ENCODE measurements at places on chromosomes 5 and 9. TPM values are rescaled to one million over a fixed set of nuclear protein-coding genes. Genes with fewer than 3 reads are reported as not detected.

- no peak for DNase-seq
Measured at GRCh38 chr5:74199005-74199404, 441.5 kb downstream of the ENC1 start.

CHSY3 gene
- not detected for total RNA-seq

DNA sequence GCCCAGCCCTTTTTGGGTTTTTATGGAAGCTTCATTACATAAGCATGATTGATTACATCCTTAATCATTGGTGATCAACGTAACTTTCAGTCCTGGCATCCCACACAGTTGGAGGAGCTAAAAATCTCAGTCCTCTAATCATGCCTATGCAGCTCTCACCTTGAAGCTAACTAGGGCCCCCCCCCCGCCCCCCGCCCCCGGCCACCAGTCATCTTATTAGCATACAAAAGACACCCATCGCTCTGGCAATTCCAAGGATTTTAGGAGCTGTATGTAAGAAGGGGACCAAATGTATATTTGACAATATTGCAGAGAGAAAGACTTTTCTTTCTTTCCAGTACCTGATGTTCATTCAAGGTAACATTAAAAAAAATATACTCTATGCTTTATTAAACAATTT lies 19.0 kb downstream of the ENC1 start:
- DNase-seq = no peak

DNA sequence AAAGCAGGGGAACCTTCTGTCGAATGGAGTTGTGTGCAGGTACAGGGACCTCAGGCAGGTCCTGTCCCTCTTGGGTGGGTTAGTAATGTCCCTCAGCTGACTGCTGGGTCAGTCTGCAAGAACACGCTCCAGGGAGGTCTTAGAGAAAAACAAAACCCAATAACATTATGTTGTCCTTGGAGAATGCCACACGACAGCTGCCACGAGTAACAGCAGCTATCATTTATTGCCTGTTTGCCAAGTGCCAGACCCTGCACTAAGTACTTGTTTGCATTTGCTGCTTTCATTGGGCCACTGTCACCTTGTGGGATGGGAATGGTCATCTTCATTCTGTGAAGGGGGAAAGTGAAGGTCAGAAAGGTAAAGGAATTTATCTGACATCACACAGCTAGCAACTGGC lies 310.3 kb downstream of the SLIT3 start:
- DNase-seq = no peak

DNA sequence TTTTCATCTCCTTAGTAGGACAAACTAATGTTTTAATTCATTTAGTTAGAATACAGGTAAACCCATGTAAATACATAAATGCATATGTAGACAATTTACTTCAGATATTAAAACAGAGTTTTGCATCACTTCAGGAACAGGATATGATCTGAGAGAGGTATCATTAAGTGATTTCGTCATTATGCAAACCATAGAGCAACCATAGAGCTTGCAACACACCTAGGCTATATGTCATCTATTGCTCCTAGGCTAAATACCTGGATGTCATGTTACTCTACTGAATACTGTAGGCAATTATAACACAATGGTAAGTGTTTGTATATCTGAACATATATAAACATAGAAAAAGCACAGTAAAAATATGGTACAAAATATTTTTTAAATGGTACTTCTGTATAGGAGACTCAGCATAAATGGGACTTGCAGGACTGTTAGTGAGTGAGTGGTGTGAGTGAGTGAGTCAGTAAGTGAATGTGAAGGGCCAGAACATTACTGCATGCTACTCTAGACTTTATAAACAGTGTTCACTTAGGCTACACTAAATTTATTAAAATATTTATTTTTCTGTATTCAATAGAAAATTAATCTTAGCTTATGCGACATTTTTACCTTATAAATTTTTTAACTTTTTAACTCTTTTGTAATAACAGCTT lies 1377.5 kb upstream of the CDH9 start:
- DNase-seq = no peak

DNA sequence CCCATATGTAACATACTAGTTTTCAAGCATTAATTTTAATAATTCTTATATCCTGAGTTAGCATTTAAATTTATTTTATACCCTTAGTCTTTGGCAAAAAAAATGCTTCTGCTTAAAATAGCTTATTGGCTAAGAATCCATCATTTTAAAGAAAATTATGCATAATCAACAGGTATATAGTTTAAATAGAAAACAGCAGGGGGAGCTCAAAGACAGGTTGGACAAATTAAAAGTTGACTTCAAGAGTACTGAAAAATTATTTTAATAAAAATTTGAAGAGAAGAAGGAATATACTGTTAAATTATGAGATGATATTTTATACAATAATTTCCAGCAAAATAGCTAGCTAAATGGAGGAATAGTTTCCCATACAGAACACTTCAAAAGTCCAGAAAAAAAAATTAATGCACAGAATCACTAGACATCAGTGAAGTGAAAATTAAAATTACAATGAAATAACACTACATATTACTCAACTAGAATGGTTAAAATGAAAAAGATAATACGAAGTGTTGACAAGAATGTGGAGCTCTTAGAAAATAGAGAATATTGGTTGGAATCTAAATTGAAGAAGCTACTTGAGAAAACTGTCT lies 387.1 kb downstream of the PDE4D start:
- DNase-seq = no peak

- DNase-seq = no peak
Measured at GRCh38 chr5:160788102-160788660, 63.8 kb downstream of the ATP10B start.

- no peak for DNase-seq
Measured at GRCh38 chr9:109831998-109832658, 52.1 kb downstream of the PALM2AKAP2 start.

- no peak for DNase-seq
Measured at GRCh38 chr9:107491081-107492053, 1.8 kb upstream of the KLF4 start.

DNA sequence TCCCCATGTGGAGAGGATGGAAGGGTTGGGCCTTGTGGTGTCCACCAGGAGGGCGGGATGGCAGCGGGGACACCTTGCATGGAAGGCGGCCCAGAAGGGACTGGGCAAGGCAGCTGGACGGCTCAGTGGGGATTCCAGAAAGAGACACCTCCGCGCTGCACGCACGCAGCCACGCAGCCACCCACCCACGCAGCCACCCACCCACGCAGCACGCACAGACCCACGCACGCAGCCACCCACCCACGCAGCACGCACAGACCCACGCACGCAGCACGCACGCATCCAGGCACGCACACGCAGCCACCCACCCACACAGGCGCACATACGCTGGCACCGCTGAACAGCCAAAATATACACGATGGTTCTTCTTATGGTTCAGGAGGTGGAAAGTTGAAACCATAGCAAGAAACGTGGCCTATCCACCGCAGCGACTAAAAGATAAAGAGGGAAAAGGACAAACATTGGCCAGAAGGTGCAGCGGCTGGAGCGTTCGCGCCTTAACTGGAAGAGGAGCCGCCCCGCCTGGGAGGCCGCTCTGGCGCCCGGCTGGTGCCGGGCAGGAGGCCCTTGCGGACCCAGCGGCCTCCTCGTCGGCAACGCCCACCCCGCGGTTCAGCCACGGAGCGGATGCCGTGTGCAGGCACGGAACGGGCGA lies 22.2 kb upstream of the EXOC3 start:
- no peak for DNase-seq

PAIP2 gene
- 88.8 TPM for total RNA-seq

DNA sequence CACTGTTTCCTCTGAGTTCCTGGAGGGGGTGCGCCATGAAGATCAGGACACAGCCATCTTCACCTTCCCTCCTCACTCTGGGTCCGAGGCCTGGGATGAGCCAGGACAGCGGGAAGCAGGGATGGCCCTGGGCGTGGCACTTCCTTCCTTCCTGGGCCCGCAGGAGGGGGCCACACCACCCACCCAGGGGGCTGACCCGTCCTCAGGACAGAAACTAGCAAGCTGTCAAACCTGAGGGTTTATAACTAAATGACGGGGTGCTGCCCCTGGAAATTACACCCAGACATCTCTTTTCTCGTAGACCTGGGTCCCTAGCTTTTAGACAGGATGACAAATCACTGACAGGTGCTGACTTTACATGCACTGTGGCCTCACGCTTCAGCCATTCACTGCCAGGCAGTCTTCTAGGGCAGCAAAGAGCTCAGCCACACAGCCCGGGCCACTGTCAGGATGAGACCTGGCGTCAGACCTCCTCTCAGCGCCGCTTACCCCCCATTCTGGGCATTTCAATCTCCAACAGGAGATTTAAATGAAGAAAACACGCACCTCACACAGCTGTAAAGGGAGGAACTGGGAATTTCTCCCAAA lies 8.1 kb downstream of the FCN2 start:
- DNase-seq = no peak

MYORG gene
- total RNA-seq = 0.62 TPM

RORB gene
- total RNA-seq = 0.10 TPM

GRCh38 chr5:143551820-143552251 lies 148.3 kb upstream of the NR3C1 start:
- DNase-seq = no peak

DNA sequence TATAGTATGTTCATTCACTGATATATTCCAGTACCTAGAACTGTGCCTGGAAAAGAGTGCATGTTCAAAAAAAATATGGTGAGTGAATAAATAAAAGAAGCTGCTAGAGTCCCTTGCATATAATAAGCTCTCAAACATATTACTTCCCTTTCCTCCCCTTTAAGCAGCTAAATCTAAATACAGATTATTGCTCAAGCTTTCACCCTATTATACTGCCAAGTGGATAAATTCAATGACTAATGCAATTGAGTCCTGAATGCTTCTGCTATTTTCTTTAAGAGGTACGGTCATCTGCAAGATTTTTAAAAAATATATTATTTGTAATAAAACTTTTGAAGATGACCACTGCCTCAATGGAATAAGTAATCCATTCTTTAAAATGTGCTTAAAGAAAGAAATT lies 248.4 kb downstream of the PLK2 start:
- DNase-seq = no peak

PCDHB13 gene
- not detected for total RNA-seq

RANBP3L gene
- total RNA-seq = not detected

NEUROG1 gene
- total RNA-seq = not detected

- no peak for DNase-seq
Measured at GRCh38 chr5:102722931-102723330, 32.2 kb upstream of the PAM start.

DNA sequence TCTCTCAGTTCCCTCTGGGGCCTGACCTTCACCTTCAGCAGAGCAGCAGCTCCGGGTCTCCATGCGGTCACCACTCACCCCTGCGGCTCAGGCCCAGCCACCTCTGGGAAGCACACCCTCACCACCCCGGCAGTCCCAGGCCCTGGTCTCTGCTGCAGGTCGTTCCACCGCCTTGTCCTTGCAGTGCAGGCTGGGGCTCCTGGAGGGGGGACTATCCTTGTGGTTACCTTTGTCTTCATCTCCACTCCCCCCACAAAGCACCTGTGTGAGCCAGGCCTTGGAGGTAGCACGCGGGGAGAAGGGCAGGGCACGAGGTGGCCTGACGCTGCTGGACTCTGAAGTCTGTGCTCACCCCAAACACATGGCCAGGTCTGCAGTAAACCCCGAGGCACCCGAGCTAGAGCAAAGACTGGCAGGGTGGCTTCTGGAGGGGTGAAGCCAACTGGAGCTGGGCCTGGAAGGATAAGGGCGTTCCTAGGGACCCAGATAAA lies 33.2 kb upstream of the RXRA start:
- DNase-seq = no peak

DNA sequence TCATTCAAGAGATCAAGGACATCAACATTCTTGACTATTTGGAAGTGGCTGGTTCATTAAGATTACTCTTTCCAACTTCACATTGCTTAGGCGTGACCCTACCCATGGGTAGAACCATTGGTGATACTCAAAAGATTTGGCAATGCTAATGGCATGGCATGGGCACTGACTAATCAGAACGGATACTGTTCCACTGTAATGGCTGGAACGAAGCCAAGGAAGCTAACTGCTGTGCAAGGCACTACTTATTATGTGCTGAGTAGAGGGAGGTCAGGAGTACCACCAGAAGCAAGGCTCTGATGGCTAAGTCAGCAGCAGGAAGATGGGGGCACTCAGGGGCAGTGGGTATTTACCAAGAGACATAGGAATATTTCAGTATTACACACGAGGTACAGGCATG lies 31.9 kb downstream of the GNA14 start:
- no peak for DNase-seq

- DNase-seq = no peak
Measured at GRCh38 chr5:93044859-93045666, 536.0 kb downstream of the NR2F1-AS1 start.
